Aorta (tissue), 5 donors: ENCODE measurements at places on chromosomes 12 and 14. TPM values are rescaled to one million over a fixed set of nuclear protein-coding genes. Genes with fewer than 3 reads are reported as not detected.
A peak's percentile ranks its signal among the peaks of the same experiment; 100 is the strongest.

GRCh38 chr12:120019938-120020337 lies 30.9 kb downstream of the BICDL1 start:
- no peak for DNase-seq
- H3K27ac ChIP-seq: no peak overlapping the region
- H3K27me3 ChIP-seq: peaks cover 2% of the 10 kb centered on the region
- no peak overlapping the region for H3K4me3 ChIP-seq

GRCh38 chr12:68119250-68119649 lies 40.3 kb downstream of the IFNG start:
- H3K27me3 ChIP-seq: peaks cover 2% of the 10 kb centered on the region
- H3K27ac ChIP-seq: no peak overlapping the region
- H3K4me1 ChIP-seq: no peaks in the 10 kb centered on the region
- H3K36me3 ChIP-seq: no peaks in the 10 kb centered on the region
- DNase-seq: no peak

GRCh38 chr12:4734625-4735340 lies 14.6 kb downstream of the GALNT8 start:
- DNase-seq: no peak
- peaks cover 16% of the 10 kb centered on the region for H3K4me1 ChIP-seq
- H3K27ac ChIP-seq: peak overlapping the region; percentile 33
- H3K27me3 ChIP-seq: no peaks in the 10 kb centered on the region
- H3K36me3 ChIP-seq: no peaks in the 10 kb centered on the region
- no peak overlapping the region for H3K4me3 ChIP-seq

GRCh38 chr14:70114621-70115156 lies 74.1 kb downstream of the SLC8A3 start:
- H3K27me3 ChIP-seq: no peaks in the 10 kb centered on the region
- H3K27ac ChIP-seq: no peak overlapping the region
- no peak for DNase-seq
- no peaks in the 10 kb centered on the region for H3K36me3 ChIP-seq
- H3K4me1 ChIP-seq: no peaks in the 10 kb centered on the region

GRCh38 chr14:22668417-22668816 lies 24.3 kb upstream of the OR6J1 start:
- H3K4me1 ChIP-seq: no peaks in the 10 kb centered on the region
- H3K27me3 ChIP-seq: no peaks in the 10 kb centered on the region
- no peak overlapping the region for H3K4me3 ChIP-seq
- no peak for DNase-seq

GRCh38 chr14:47917344-47917954 lies 242.0 kb upstream of the MDGA2 start:
- no peaks in the 10 kb centered on the region for H3K36me3 ChIP-seq
- H3K27me3 ChIP-seq: no peaks in the 10 kb centered on the region
- no peaks in the 10 kb centered on the region for H3K4me1 ChIP-seq
- no peak overlapping the region for H3K4me3 ChIP-seq
- no peak for DNase-seq

GRCh38 chr14:24070285-24071143 lies 848 bp upstream of the CPNE6 start:
- no peak overlapping the region for H3K4me3 ChIP-seq
- no peak overlapping the region for H3K27ac ChIP-seq
- no peaks in the 10 kb centered on the region for H3K27me3 ChIP-seq
- no peaks in the 10 kb centered on the region for H3K36me3 ChIP-seq
- no peaks in the 10 kb centered on the region for H3K4me1 ChIP-seq

DNA sequence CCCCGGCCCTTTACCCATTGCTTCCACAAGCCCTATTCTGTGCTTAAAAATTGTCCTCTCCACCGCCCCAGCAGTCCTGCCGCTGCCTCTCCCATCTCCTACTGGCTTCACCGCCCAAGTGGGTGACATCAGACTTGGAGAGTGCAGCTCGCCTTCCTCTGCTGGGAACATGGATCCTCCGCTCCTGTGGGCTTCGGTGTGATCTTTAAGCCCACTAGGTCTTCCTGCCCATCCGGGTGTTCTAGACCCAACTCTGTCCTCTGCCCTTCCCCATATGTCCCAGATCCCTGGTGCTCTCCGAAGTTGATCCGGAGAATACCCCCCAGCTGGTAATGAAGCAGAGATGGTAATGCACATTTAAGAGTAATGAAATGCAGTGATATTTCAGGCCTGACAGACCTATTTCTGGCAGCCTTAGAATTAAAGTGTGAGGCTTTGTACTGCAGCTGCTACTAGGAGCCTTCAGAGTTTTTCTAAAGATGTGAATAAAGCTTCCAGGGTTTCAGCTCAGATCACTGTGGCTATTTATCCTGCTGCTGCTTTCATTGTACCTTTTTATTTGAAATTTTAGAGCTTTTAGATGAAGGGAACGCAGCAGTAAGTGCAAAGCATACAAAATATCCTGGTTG lies 22.9 kb upstream of the CTDSP2 start:
- H3K27me3 ChIP-seq: no peaks in the 10 kb centered on the region
- no peak overlapping the region for H3K4me3 ChIP-seq
- DNase-seq: peak; percentile 82
- peak overlapping the region; percentile 54 for H3K27ac ChIP-seq

GRCh38 chr14:101498526-101498860 lies 62.8 kb upstream of the DIO3 start:
- DNase-seq: no peak
- no peak overlapping the region for H3K4me3 ChIP-seq
- no peak overlapping the region for H3K27ac ChIP-seq

DNA sequence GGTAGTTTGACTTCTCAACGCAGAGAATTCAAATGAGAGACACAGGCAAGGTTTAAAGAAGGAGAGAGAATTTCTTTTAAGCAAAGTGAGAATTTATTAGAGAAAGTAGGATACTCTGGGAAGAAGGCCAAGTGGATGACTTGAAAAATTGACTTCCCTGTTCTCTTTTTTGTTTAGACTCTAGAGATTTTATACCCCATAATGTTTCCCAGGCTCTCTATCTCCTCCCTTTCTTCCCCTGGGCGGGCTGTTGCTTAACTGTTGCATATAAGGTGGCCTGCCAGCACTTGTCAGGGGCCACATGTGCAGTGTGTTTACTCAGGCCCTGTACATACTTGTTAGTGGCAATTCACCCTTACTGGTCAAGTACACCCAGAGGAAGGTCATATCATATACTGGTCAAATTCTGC lies 403.7 kb downstream of the SLC6A15 start:
- no peak overlapping the region for H3K27ac ChIP-seq
- H3K27me3 ChIP-seq: no peaks in the 10 kb centered on the region
- no peak overlapping the region for H3K4me3 ChIP-seq
- no peaks in the 10 kb centered on the region for H3K4me1 ChIP-seq
- no peaks in the 10 kb centered on the region for H3K36me3 ChIP-seq
- DNase-seq: no peak

DNA sequence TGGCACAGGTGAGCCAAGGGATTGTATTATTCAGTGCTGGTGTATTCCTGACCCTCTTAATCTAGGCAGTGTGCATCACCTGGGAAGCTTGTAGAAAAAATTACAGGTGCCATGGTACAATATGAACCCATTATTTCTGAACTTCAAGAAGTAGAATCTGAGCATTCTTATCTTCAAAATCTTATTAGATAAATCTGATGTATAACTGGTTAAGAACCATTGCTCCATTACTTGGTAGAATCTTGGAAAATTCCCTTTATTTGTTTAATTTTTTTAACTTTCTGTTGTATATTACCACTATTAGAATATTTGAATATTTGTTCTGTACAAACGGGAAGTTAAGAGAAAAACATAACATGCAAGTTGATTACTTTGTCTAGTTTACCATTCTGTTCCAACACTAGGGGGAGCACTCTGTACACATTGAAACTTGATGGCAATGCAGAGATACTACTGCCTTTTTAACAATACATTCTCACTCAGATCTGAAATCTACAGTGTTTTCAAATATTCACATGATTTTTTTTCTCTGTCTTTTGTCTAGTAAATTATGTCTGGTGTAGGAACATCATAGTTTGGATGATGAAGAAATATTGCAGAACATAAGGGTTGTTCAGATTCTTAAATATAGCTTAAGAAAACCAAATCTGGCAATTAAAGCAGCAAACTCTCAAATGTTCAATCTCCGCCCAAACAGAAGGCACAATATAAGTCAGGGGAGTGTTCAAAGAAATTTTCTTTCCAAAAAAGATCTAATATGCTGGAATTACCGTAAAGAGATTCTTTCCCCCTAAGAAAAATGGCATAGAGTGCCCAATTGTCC lies 196.6 kb downstream of the PCNX1 start:
- no peaks in the 10 kb centered on the region for H3K36me3 ChIP-seq
- no peak overlapping the region for H3K27ac ChIP-seq
- no peak for DNase-seq
- no peak overlapping the region for H3K4me3 ChIP-seq
- no peaks in the 10 kb centered on the region for H3K27me3 ChIP-seq
- H3K4me1 ChIP-seq: no peaks in the 10 kb centered on the region

- peaks cover 2% of the 10 kb centered on the region for H3K4me1 ChIP-seq
- H3K36me3 ChIP-seq: no peaks in the 10 kb centered on the region
- H3K4me3 ChIP-seq: no peak overlapping the region
- no peak overlapping the region for H3K27ac ChIP-seq
- no peaks in the 10 kb centered on the region for H3K27me3 ChIP-seq
Measured at GRCh38 chr12:114809097-114809496, 125.1 kb upstream of the TBX3 start.

- no peak overlapping the region for H3K27ac ChIP-seq
- H3K4me1 ChIP-seq: no peaks in the 10 kb centered on the region
- DNase-seq: no peak
- no peak overlapping the region for H3K4me3 ChIP-seq
- H3K36me3 ChIP-seq: no peaks in the 10 kb centered on the region
Measured at GRCh38 chr14:75443203-75443969, 15.6 kb downstream of the JDP2 start.

DNA sequence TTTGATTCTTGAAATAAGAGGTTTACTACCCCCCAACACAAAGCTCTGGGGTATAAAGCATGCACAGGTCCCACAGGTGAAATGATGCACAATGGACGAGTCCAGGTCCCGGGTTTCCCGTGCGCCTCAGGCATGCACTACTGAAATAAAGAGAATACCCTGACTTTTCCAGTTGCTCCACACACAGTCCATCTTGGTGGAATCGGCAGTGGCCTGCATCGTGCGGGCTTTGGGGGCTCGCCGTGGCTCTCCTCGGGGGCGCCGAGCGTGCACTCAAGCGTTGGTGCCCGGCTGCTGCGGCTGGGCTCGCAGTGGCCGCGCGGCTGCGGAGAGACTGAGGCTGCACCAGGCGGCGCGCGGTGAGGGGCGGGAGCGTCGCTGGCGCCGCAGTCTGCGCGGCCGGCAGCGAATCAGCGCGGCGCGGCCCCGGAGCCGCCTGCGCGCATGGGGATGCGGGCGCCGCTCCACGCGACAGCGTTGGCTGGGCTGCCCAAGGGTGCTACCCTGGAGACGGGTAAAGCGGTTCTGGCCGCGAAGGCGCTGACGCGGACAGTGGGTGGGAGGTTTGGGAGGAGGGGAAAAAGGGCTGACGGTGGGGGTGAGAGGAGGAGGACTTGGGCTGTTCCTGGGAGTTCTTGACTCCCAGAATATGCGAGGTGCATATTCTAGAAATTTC lies 53.8 kb upstream of the CCDC175 start:
- H3K4me1 ChIP-seq: peaks cover 3% of the 10 kb centered on the region
- H3K27me3 ChIP-seq: no peaks in the 10 kb centered on the region
- peak; percentile 81 for DNase-seq
- H3K4me3 ChIP-seq: peak overlapping the region; percentile 45

DNA sequence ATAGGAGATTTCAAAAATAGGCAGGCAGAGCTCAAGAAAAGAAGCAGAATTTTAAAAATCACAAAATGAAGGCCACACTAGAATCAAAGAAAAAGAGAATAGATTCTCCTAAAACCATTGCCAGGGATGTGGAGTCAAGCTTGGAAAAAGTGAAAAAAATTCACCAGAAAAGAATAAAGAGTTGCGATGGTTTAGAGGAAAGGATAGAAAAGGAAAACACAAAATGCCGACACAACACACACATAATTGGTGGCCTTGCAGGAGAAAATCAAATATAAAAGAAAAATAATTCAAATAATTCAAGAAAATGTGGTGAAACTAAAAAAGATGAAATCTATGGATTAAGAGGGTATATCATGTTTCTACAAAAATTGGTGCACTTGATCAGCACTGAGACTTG lies 181.6 kb upstream of the C14orf180 start:
- H3K4me1 ChIP-seq: no peaks in the 10 kb centered on the region
- no peaks in the 10 kb centered on the region for H3K27me3 ChIP-seq
- no peak overlapping the region for H3K27ac ChIP-seq
- no peaks in the 10 kb centered on the region for H3K36me3 ChIP-seq

- H3K27me3 ChIP-seq: no peaks in the 10 kb centered on the region
- H3K36me3 ChIP-seq: no peaks in the 10 kb centered on the region
- H3K27ac ChIP-seq: no peak overlapping the region
- no peak for DNase-seq
Measured at GRCh38 chr14:50670196-50670865, 2.2 kb upstream of the SAV1 start.

DNA sequence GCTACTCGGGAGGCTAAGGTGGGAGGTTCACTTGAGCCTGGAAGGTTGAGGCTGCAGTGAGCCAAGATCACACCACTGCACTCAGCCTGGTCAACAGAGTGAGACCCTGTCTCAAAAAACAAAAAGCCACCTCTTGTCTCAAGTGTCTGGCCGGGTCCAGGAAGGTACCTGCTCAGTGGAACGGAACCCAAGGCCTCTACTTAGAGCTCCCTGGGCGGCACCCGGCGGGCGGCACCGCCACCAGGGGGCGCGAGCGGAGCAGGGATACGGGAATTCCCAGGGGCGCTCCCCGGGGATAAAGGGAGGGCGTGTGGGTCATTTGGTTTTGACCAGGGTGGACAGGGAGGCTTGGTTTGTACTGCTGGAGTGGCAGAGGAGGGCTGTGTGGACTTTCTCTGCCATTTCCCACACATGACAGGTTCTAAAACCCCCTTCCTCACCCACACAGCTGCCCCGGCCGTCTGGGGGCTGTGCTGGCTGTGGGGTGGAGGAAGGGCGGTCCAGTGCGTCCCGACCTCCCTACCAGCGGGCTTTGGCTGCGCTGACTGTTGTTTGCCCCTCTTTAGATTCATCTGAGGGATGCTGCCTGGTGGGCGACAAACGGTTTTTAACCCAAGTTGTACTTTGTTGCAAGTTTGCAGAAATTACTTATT lies 91.4 kb downstream of the SETD3 start:
- H3K27me3 ChIP-seq: no peaks in the 10 kb centered on the region
- no peak overlapping the region for H3K4me3 ChIP-seq
- no peak for DNase-seq
- H3K4me1 ChIP-seq: no peaks in the 10 kb centered on the region

- no peak overlapping the region for H3K4me3 ChIP-seq
- no peak for DNase-seq
- H3K27me3 ChIP-seq: no peaks in the 10 kb centered on the region
Measured at GRCh38 chr12:41515953-41516352, 327.8 kb downstream of the PDZRN4 start.

The SRRM4 gene
- polyA plus RNA-seq: 0.23 TPM

The CACNA1C gene
- 22.1 TPM for polyA plus RNA-seq

The IL31 gene
- not detected for polyA plus RNA-seq

The AMN gene
- polyA plus RNA-seq: 8.8 TPM

The RAD9B gene
- polyA plus RNA-seq: not detected

The CACNA2D4 gene
- polyA plus RNA-seq: 3.0 TPM

The PITPNM2 gene
- 5.3 TPM for polyA plus RNA-seq

The RASAL1 gene
- polyA plus RNA-seq: not detected

The OTX2 gene
- not detected for polyA plus RNA-seq

The BCL2L14 gene
- polyA plus RNA-seq: not detected

The PSMC6 gene
- 107 TPM for polyA plus RNA-seq

The SMIM41 gene
- polyA plus RNA-seq: not detected

The GPR135 gene
- polyA plus RNA-seq: 3.8 TPM
